AG04449 (cell line): ENCODE measurements at places on chromosomes 3 and 15.

DNA sequence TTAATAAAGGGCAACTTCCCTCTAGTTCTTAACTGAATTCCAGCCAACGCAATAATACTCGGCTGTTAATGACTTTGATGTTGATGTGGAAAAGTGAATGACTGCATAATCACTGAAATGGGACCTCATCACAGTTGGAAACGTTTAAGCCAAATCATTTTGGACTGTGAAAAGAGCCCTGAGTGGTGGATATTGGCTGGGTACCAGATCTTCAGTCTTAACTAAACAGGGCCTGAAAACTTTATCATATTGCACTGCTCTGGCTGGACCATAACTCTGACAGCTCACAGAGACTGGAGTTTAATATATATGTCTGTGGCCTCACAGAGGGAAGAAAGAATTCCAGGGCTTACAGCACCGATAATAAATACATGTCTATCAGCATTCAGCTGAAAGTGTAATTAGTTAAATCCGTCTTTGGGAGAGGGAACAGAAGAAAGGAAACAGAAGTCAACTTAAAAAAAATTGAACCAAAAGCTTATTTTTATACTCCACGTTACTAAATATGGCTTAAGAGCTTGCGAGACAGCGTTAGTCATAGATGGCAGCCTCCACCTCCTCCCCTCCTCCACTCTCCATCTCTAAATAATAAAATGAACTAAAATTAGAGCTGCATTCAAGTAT is 222.3 kb upstream of the CDIN1 start:
- peak; percentile 71 for DNase-seq

- peak; percentile 9 for DNase-seq
These were observed 3.7 kb upstream of the CPA3 start for GRCh38 chr3:148861277-148861869.

GRCh38 chr3:15331072-15331605 is 1.2 kb downstream of the SH3BP5 start:
- no peak for DNase-seq

- no peak for DNase-seq
These were observed 87.6 kb downstream of the SRGAP3 start for GRCh38 chr3:9161811-9162210.

GRCh38 chr3:141255846-141256261 is 24.2 kb downstream of the PXYLP1 start:
- DNase-seq, result no peak

GRCh38 chr15:85037641-85038040 is 56.0 kb downstream of the PDE8A start:
- DNase-seq, result no peak

- no peak for DNase-seq
These were observed 22.2 kb downstream of the BCL2A1 start for GRCh38 chr15:79948761-79949160.

DNA sequence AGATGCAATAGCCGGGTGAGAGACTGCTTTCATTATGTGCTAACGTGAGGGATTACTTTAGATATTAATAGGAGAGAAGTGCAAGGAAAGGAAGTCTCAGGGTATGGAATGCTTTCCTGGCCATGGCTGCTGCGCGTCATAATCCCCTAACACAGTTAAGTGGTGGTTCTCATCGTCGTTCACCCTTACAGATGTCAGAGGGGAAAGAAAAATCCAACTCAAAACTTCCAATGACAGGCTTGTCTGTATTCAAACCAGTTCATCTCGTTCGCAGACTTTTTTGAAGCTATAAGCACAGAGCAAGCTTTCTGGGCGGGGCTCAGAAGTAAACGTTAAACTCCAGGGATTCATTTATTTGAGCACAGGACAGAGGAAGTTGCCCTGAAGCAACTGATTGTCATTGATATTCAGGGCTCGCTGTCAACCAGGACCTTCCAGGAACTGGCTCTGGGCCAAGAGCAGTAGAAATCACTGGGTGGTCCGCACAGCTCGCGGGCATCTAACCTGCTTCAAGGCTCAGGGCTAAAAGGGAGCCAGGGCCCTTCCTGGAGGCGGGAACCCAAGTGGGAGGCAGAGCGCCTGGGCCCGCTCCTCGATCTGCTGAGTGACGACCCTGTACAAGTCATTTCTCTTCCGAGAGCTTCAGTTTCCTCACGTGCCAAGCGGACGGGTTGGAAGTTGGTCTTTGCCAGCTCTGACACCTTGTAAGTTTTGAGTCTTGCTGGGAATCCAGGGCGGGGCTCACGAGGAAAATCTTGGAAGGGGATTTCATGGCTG is 1.1 kb upstream of the LPP start:
- DNase-seq, result no peak

GRCh38 chr15:84775867-84776449 is 27.6 kb downstream of the ZNF592 start:
- DNase-seq, result no peak

GRCh38 chr3:168801794-168802193 is 706.1 kb upstream of the GOLIM4 start:
- DNase-seq, result peak; percentile 78
